ENCODE measurements at places on chromosomes 4 and X.
A peak's percentile ranks its signal among the peaks of the same experiment; 100 is the strongest.

DNA sequence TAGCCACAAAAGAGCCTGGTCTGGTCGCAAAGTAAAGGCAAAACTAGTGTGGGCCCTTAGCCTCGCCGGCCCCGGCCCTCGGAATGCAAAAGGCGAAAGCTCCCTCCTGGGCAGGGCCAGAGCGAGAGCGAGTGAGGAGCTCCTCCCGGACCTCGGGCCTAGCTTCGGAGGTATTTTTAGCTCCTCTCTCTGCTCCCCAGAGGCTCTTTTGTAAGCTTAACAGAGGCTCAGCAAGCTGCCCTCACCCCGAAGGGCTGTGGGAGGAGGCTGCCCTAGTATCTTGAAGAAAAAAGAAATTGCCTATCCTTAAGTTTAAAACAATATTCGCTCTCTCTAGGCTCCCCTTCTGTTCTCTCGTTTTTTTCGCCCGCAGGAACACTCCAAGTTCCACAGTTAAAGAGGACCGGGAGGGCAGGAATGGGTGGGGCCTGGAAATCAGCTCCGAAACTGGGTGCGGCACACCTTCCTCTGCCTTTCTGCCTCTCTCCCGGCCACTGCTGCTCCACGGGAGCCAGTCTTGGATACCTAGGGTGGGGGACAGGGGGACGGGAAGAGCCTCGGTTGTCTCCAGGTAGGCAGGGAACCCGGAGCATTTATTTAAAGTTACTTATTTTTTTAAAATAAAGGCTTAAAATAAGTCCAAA lies 12.1 kb downstream of the HAND2 start:
- DNase-seq = no peak

- DNase-seq = peak; percentile 65
These were observed at the start of gene ZNF141 for GRCh38 chr4:337143-337931. TSS of gene ZNF141 (plus strand) at chr4:337814. CDS start at chr4:337984, 170 bp downstream.

DNA sequence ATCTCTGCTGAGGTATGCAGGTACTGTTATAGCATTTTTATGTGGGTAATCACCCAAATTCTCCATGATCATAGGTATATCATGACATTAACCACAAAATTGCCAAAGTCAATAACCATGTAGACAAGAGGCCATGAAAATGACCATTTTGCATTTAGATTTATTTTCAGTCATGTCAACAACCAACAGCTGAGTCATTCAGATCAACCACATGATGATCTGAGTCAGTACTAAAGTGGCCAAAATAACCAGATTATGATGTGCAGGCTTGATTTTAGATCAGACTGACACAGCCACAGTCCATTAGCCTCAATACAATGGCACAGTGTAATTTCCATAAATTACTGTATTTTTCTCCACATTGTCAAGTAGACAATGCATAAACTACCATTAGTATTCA lies 240.5 kb downstream of the GRIA3 start:
- DNase-seq = no peak

GRCh38 chr4:100340512-100341485 lies 150.5 kb upstream of the DDIT4L start:
- DNase-seq = no peak

GRCh38 chr4:47210828-47211227 lies 179.5 kb downstream of the GABRB1 start:
- no peak for DNase-seq

- no peak for DNase-seq
These were observed 804 bp downstream of the OSTC start for GRCh38 chr4:108651014-108651791.

DNA sequence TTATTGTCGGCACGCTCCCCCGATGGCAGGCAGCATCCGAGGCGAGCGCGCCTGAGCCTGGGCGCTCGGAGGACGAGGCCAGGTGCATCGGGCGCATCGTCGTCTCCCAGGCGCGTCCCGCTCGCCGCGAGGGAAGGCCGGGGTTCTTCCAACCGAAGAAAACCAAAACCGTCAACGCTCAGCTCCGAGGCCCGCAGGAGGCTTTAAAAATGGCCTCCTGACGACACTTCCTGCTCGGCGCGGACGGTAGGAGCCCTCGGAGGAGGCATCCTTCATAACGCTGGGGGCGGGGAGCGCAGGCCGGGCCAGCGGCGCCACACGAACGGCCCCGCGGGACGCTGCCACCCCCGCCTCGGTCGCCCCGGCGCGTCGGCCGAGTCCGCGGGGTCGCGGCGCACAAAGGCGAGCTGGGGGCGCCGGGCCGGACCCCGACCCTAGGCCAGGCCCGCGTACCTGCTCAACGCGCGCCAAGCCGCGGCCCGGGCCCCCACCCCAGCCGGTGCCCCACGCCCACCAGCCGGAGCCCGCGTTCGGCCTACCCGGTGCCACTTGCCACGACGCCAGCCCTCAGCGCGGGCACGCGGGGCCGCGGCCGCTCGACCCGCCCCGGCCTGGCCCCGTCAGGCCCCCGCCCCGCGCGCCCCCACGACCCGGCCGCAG lies 501 bp downstream of the ZNF518B start:
- DNase-seq = no peak

DNA sequence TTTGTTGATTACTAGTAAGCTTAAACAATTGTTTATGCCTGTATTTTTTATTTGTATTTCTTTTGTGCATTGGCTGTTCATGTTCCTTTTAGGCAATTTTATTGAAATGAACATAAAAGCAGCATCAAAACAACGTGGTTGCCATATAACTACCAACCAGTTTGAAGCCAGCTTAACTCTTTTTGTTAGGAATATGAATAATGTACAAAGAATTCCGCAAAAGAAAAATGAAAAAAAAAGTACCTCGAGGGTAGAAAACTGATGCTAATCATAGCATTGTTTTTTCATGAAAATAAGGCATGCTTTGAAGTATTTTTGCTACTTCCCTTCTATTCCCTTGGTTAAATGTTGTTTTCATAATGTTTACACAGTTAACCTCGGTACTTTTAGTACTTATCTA lies 1024.0 kb upstream of the SLIT2 start:
- DNase-seq = no peak

- no peak for DNase-seq
These were observed 269.2 kb downstream of the CBLL2 start for GRCh38 chrX:22541926-22542325.

DNA sequence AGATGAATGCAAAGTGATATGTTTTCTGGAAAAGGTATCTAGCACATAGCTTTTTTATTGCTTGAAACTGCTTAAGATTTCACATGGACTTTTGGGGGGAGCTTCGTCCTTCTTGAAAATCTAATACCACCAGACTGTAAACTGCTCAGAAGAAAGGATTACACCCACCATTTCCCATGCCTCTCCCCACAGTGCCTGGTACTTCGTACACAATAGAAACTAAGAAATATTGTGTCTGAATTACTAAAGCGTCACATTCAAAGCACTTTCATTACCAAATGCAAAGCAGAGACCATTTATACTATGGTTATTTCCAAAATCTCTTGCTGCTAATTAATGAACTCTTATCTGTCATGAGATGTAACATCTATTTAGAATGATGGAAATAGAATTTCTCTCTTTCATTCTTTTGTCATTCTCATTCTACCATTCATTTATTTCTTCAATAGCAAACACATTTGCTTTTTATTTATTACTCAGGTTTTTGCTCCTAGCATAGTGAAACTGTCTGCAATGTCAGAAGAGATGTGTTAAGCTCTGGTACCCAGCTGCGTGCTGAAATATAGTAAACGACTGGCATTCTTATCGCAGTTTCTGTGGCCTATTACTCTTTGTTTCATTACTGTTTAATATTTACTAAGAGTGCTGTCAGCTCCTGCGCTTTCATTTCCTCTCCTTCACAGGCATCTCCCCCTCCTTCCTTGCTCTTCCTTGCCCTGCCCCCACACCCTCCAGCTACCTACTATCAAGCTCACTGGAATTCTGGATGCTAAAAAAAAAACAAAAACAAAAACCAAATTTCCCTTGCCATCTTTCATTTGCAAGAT lies 51.4 kb upstream of the RAPGEF2 start:
- DNase-seq = no peak

GRCh38 chr4:20487446-20487845 lies 212.8 kb upstream of the PACRGL start:
- no peak for DNase-seq

DNA sequence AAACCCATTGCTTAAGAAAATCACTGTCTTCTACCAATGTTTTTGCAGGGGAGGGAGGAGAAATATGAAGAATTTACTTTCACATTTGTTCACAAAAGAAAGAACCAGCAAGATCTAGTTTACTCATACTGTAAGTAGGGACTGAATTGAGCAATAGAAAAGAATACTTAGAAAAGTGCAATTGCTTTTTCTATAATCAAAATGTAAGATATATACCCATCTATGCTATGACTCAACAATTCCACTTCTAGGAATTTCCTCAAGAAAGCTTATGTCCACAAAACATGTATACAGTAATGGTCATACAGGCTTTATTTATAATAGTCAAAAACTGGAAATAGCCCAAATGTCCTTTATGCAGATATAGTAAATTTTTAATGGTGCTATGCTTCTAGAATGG lies 196.4 kb downstream of the LRBA start:
- DNase-seq = no peak

- no peak for DNase-seq
These were observed 879 bp downstream of the SH2D1A start for GRCh38 chrX:124347242-124347641.

GRCh38 chr4:104868958-104869357 lies 277.7 kb upstream of the TET2 start:
- DNase-seq = no peak

- no peak for DNase-seq
These were observed 13.2 kb upstream of the PDE6B start for GRCh38 chr4:612052-612748.

DNA sequence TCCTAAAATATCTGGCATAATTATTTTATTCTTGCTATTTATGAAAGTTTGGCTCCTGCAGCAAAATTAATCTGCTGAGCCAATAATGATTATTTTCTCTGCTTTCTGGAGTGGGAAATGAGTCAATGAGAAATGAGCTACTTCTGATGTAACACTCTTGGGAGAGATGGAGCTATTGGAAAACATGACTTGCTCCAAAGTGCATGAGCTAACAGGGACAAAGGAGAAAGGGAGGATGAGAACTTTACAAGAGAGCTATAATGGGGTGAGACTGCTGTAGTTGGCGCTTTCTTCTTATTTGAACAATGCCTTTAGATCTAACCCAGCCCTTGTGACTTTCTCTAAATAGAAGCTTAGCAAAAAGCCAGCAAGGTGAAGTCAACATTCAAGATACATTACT lies 615.1 kb downstream of the ANKRD50 start:
- DNase-seq = no peak

GRCh38 chr4:39047681-39048080 lies 14.4 kb upstream of the KLHL5 start:
- DNase-seq = no peak

DNA sequence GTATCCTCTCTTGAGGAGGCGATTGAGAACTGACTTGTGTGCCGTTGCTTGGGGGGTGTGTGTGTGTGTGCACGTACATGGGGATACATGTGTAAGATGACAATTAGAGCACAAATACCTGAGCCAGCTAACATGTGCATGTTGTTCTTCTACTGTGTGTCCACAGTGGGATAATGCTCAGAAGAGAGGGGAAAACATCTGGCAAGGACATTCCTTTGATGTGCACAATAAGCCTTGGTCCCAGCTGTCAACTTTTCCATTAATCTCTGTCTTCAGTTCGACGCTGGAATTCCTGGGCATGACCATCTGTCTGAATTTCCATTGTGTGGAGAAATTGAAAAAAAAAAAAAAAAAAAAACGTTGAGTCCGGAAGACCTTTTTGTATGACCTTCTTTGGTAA lies 592.0 kb upstream of the GALNTL6 start:
- no peak for DNase-seq

DNA sequence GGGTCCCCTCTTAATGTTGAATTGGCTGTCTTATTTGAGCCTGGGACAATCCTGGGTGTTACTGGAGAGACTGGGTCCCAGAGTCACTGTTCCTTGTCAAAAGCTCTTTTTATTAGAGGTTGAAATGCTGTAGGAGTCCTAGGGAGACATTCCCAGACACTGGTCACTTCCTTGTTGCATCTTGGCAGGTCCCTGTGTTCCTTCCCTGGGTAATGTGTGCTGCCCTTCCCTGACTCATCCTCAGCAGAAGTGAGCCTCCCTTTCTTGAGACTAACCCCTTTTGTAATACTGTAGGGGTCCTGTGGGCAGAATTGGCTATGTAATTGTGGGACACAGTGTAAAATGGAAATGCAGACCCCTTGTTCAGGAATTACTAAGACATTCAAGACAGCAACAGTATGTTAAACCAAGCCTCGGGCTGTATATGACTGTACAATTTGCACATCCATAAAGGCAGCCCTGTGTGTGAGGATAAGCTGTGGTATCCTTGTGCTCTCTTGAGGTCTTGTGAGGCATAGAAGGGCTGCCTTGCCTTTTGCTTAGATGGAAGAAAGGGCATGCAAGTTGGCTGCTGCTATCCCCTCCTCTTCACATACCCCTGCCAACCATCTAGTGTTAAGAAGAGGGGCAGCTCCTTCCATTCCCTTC lies 53.5 kb downstream of the DCLK2 start:
- no peak for DNase-seq

DNA sequence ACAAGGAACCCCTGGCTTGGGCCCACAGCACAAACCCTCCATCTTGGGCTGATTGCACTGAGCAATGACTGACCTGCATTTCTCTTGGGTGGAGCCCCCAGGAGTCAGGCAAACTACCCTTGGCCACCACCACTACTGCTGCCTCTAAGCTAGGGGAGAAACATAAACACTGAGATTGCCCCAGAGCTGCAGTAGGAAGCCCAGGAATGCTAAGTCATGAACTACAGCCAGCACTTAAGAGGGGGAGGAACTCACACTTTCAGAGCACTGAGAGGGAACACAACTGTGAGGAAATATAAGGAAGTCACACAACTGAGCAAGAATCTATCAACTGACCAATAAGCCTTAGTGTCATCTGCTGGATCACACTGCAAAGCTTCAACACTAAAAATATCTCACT lies 111.6 kb upstream of the PPP3CA start:
- DNase-seq = no peak

DNA sequence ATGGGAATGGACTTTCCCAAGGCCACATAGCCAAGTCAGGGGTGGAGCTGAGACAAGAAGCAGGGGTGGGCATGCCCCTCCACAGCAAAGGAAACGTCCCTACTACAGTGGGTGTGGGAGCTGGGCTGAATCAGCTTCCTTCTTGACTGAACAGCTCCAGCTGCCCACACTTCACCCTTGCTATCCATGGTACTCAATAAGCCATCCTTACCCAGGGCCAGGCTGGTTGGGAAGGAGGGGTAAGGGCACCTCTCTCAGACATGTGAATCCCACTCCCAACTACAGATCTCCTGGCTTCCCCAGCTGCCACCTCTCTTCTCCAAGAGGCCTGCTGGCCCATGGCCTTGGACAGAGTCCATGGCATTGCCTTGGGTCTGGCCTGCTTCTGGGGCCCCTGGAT lies 21.0 kb downstream of the LAS1L start:
- DNase-seq = no peak

DNA sequence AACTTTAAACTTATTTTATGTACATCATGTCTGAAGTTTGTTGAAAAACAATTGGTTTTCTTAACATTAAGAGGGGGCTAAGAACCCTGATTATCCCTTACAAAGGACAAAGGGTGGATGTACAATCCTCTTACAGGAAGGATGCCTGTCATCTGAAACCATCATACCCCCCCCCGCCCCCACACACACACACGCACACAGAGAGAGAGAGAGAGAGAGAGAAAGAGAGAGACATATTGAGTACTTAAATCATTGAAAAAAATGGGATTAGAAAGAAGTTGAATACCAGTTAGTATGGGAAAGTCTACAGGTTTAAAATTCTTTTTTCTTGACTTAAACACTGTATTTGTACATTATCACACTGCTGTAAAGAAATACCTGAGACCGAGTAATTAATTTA lies 10.9 kb upstream of the PGM2 start:
- no peak for DNase-seq

- no peak for DNase-seq
These were observed 41.4 kb upstream of the CXCL13 start for GRCh38 chr4:77564231-77564630.

Data from stimulated activated CD8-positive, alpha-beta memory T cell treated with anti-CD3 and anti-CD28 coated beads, Interleukin-15, amount 100 ng/mL, for 24 hours (primary cell).